ENCODE measurements at places on chromosomes 5 and 9.

- no peak for DNase-seq
Measured at GRCh38 chr9:113614843-113615648, 151.5 kb downstream of the RGS3 start.

DNA sequence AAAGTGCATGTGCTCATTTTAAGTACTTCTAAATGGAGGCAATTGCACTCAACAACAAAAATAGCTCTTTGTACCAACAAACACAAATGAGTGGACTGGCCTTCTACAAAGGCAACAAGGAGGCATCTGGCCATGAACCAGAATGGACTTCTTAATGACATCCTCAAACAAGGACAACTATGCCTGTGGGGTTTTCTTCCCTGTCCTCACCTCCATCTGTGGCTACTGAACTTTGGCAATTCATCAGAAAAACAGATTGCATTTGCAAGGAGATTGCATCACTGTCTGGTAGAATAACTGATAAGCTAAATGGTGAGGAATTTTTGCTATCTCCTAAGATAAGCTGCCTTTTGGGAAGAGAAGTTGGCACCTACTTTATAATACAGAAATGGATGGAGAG lies 447.3 kb upstream of the CCNG1 start:
- no peak for DNase-seq

GRCh38 chr9:92402360-92402759 lies 2.0 kb downstream of the OGN start:
- DNase-seq, result no peak

GRCh38 chr9:113151696-113152630 lies 1.2 kb downstream of the SLC31A2 start:
- no peak for DNase-seq

DNA sequence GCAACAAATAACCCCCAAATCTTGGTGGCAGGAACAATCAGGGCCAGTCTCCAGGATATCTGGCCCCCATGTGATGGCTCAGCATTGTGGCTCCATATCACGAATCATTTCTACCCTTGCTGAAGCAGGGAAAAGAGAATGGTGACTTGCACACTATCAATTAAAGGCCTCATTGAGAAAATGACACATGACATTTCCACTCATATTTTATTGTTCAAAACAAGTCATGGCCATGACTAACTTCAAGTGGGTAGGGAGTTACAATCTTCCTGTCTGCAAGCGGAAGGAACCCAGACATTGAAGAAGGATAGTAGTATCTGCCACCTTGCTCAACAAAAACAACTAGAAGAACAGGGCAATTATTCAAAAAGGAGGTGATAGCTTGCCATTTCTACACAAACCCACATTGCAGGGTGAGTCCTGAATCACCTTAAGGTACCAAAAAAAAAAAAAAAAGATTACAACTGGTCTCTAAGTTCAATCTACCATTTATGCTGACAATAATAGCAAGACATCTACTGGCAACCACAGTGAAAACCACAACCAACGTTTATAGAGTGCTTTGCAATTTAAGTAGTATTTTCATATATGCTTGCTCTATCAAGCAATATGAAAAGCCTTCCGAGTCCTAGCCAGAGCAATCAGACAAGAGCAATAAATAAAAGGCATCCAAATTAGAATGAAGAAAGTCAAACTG lies 186.7 kb upstream of the DAPK1 start:
- DNase-seq, result no peak

DNA sequence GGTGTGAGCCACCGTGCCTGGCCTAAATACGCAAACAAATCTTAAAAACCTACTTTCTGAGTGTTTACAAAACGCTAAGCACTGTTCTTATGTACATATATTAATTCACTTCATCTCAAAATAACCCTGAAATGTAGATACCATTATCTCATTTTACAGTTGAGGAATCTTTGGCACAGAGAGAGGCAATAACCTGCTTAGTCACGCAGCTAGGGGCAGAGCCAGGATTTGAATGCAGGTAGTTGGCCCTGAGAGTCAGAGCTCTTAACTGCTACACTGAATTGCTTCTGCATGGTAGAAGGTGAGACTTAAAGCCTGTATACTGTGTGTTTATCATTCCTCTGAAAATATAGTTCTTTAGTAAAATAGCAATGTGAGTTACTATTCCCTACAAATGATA lies 21.9 kb downstream of the ARHGEF37 start:
- DNase-seq, result no peak

- no peak for DNase-seq
Measured at GRCh38 chr9:129632460-129632859, 6.5 kb downstream of the NTMT1 start.

DNA sequence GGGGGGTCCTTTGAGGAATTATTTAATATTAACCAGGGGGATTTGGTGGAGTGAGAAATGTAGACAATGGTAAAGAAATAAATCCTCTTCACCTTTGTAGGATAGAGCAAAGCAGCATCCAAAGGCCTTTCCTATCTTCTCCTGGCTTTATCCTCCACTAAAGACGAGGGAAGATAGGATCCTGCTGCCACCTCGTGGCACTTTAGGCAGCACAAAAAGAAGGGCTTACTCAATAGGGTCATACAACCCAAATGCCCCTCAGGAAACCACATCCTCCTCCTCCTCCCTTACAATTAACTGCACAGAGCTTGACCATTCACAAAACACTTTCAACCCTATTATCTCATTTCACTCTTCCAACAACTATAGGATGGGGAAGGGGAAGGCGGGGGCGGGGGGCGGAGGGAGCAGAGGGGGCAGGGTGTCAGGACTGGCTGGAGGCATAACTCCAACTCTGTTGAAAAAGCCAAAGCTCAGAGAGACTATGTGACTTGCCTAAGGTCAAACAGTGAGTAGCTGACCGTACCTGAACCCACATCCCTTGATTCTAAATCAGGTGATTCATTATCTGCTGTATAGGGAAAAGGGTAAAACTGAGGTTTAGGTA lies 45.4 kb upstream of the MYOT start:
- DNase-seq, result no peak

DNA sequence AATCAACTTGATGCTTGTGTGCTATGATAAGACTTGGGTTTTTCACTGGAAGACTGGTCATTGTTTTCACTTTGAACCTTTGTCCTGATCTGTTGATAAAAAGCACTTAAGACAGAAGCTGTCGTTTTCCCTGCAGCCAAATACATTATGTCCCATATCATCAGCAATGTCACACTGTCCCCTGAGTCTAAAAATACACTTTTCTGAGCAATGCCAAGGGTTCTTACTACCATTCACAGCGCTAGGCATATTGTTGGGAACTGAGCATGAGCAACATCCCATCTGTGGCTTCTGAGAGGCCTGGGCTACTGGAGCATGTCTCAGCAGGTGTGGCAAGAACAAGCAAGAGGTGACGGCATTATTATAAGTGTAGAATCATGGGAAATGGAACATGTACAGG lies 81.8 kb downstream of the SEMA6A start:
- no peak for DNase-seq

Data from pulmonary artery endothelial cell (primary cell).